ENCODE measurements at places on chromosomes 16 and 17. TPM values are rescaled to one million over a fixed set of nuclear protein-coding genes. Genes with fewer than 3 reads are reported as not detected.
A peak's percentile ranks its signal among the peaks of the same experiment; 100 is the strongest.

The KRTAP2-3 gene
- total RNA-seq: not detected

The PRM3 gene
- not detected for total RNA-seq

The EVI2B gene
- total RNA-seq: 28.2 TPM

The C1QL1 gene
- total RNA-seq: 0.57 TPM

The GALNS gene
- 61.9 TPM for total RNA-seq

The PRKCB gene
- total RNA-seq: 46.4 TPM

The CMTM2 gene
- total RNA-seq: 2.2 TPM

The NPIPA2 gene
- 1.7 TPM for total RNA-seq

DNA sequence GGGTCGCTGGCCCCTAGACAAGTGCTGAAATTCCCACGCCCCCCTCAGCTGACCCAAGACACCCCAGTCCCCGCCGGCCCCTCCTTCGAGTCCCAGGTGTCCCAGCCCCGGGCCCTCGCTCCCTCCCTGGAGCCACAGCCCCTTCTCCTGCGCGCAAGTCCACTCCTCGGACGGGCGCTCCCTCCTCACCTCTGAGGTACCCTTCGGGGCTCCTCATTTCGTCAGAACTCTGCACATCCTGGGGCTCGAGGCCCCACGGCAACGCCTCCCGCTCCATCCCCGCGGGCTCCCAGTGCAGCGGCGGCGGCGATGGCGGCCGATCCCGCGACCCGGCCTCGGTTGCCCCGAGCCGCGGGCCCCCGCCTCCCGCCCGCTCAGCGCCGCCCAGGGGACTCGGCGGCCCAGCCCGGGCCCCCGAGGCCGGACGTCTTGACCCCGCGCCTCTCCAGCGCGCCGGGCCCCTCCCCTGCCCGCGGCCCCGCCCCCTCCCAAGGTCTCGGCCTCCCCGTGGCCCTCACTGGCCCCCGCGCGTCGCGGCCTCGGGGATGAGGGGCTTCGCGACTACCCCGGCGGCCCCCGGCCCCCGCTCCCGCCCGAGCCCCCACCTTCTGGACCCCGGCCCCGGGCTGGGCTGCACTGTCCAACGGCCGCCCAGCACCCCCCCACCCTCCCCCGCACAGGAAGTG is at the start of gene ZNF768:
TSS of gene ZNF768 (minus strand) at position 430 of the 686 bp plus-strand sequence. CDS start at position 277, 153 bp downstream.
- peak; percentile 29 for DNase-seq

DNA sequence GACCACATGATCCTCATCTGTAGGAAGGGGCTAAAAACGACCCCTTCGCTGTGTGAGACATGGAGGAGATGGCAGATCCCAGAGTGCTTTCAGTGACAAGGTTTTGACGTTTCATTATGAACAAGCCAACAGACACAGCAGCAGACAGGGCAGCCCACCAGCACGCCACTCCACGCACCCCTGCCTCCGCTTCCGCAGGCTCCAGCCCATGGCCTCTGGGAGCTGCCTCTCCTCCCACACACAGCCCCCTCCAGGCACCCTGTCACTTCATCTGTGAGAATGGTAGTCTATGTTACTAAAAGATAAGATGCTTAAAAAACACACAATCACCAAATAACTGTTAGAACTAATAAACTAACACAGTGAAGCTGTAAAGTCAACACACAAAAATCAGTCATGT is 12.3 kb upstream of the ADCY7 start:
- DNase-seq: no peak

- DNase-seq: no peak
Observed at GRCh38 chr16:8894736-8895334, 12.7 kb downstream of the LITAFD start.

DNA sequence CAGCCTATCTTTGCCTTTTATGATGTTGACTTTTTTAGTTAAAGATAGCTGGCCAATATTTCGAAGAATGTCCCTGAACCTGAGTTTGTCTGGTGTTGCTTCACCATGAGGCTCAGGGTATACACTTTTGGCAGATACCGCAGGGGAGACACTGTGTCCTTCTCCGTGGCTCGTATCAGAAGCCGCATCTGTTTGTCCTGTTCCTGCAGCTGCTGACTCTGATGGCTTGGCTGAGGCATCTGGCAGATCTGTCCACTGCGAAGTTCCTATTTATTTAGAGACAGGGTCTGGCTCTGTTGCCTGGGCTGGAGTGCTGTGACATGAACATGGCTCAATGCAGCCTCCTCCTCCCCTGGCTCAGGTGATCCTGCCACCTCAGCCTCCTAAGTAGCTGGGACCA is 93.5 kb downstream of the CRISPLD2 start:
- DNase-seq: no peak

GRCh38 chr17:44086364-44087311 is 16.1 kb downstream of the G6PC3 start:
- peak; percentile 27 for DNase-seq

- DNase-seq: no peak
Observed at GRCh38 chr17:61476476-61477203, 24.4 kb downstream of the TBX4 start.

DNA sequence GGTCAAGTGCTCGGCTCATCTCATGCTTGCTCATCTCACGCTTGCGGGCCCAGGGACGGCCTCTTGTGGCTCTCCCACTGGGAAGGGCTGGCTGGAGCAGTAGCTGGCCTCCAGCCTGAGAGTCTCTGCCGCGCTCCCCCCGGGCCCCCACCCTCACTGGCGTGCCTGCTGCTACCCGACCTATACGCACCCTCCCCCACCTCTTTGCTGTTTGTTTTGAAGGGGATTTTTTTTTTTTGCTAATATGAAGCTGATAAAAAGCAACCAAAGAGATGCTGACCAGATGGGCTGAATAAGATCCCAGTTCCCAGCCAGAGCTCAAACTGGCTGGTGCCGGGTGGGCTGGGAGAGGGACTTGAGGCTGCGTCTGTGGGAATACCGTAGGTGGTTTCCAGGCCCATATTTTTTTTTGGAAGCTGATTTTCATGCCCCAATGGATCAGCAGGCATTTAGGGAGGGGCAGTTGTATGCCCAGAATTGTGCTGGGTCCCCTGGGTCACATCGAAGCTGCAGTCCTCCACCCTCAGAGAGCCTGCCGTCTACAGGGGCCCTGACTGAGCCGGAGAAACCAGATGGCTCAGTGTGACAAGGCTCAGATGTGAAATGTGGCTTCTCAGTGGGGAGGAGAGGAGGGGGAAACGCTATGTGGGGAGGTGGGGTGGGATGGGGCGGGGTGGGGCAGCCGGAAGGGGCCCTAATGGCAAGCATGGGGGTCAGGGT is 115.0 kb downstream of the RAP1GAP2 start:
- no peak for DNase-seq

- peak; percentile 55 for DNase-seq
Observed at GRCh38 chr16:19291475-19291874, 5.9 kb downstream of the CLEC19A start.

- DNase-seq: no peak
Observed at GRCh38 chr16:28845293-28845692, 855 bp downstream of the TUFM start.

All from lung (tissue), 17 donors.